ENCODE measurements at places on chromosomes 5 and 9.

- no peak for DNase-seq
Measured at GRCh38 chr5:172412724-172413286, 41.5 kb downstream of the SH3PXD2B start.

- DNase-seq = no peak
Measured at GRCh38 chr9:76562511-76562911, 103.5 kb downstream of the GCNT1 start.

DNA sequence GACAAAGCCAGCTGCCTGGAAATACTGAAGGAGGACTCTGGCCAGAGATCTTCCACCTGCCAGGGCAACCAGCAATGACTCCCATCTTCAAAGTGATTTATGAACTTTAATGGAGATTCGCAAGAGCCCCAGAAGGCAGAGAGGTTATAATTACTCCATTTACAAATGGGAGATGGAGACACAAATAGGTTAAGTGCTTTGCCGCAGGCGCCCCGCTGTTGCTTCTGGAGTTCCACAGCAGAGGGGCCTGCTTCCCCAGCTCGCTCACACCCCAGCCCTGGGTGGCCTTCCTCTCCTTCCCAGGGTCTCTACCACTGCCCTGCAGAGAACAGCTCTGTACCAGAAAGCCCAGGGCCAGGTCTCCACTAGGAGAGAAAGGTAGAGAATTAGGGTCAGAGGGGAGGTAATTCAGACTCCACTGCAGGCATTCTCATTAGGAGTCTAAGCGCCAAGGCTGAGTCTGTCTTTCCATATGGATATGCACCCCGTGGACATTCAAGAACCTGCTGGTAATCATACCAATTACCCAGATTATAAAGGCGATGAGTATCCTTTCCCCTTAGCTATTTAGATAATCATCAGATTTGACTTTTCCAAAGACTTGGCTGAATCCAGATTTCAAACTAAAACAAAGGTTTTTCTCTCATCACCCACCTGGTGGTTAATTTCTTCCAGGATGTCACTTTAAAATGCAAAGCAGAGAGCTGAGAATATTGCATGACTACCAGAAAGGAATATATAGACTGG is 157.6 kb upstream of the TUT7 start:
- DNase-seq = no peak

GRCh38 chr9:91814201-91814600 is 135.8 kb downstream of the ROR2 start:
- no peak for DNase-seq

DNA sequence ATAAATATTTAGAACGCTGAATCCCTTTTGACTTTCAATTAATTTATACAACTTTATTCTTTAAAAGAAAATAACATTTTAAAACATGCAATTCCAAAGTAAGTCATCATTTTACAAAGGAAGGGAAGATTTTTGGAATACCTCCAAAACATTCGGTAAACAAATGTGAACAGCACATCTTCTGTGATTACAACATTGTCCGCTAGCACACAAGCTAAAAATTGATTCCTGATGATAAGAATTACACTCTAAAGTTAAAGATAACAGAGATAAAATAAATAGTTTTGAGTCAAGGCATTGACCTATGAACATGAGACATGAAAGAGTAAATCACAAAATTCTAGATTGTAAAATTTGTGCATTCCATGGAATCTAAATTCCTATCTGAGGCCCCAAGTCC is 56.2 kb upstream of the TRAF1 start:
- DNase-seq = no peak

- DNase-seq = no peak
Measured at GRCh38 chr9:2066312-2067273, 51.4 kb downstream of the SMARCA2 start.
